ENCODE measurements at places on chromosomes 12 and 14.

DNA sequence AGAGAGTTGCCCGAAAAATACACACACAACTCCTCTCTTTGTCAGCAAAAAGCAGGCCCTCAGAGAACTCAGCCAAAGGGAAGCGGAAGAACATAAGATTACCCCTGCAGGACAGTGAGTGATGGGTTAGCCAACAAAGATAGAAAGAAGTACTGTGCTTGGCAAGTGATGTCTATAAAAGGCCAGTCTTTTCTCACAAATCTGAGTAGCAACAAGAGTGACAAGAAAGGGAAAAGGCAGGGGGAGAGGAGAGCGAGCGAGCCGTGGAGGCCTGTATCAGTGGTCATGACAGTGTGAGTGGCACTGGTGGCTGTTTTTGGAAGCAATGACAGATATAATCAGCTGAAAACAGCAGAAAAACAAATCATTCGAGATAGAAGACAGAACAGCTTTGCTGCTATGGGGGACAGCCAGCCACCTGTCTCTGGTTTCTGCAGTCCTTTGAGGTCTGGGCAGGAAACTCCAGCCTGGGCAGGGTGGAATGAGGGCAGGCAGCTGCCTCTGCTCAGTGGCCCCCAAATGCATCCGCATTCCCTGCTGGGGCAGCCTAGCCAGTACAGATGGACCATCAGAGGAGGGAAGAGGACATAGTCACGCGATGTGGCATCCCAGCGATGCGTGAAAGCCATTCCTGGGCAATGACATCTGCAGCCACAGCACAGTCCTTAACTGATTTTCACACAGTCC, 74.7 kb downstream of the TRIM9 start:
- no peak for DNase-seq

- no peak for DNase-seq
Measured at GRCh38 chr14:90062822-90063539, 1.2 kb downstream of the KCNK13 start.

DNA sequence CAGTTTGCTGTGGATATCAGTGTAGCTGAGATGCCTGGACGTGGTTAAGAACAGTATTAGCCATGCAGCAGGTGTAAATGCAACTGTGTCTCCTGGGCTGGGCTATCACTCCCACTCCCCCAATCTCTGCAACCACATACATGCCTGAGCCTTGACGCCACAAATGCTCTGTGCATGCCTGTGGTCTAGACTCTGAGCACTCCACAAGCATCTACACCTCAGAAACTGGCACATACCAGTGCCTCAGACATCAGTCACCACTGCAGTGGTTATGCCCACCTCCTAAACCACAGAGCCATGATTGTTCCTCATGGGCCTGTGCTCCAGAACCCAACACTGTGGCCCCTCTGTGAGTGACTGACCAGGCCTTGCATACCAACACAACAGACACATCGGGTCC, 226.8 kb upstream of the ALG10 start:
- no peak for DNase-seq

DNA sequence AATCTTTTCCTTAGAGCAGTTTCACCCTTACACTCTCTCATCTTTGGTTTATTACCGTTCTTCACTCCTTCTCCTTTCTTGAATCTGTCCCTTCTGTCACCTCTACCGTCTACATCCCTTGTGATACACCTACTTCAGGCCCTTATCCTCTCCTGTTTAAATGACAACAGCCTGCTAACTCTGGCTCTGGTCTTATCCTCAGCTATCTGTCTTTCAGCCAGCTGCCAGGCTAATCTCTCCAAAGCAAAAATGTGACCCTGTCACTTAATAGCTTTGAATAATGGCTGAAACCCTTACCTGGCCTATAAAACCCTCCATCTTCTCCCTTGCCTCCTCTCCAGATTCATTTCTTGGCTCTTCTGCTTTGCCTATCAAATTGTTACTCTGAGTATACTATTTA, 32.3 kb downstream of the BEST3 start:
- no peak for DNase-seq

- DNase-seq = no peak
Measured at GRCh38 chr12:92844151-92844763, 84.8 kb downstream of the EEA1 start.

- peak; percentile 56 for DNase-seq
Measured at GRCh38 chr14:103849151-103849886, 1.9 kb upstream of the PPP1R13B start.

- DNase-seq = no peak
Measured at GRCh38 chr14:90830931-90831701, 14.9 kb upstream of the TTC7B start.

Data from small intestine (tissue), 16 donors.